ENCODE measurements at places on chromosomes 12 and 14.

GRCh38 chr12:66341126-66341525 lies 38.8 kb downstream of the HELB start:
- DNase-seq = no peak

DNA sequence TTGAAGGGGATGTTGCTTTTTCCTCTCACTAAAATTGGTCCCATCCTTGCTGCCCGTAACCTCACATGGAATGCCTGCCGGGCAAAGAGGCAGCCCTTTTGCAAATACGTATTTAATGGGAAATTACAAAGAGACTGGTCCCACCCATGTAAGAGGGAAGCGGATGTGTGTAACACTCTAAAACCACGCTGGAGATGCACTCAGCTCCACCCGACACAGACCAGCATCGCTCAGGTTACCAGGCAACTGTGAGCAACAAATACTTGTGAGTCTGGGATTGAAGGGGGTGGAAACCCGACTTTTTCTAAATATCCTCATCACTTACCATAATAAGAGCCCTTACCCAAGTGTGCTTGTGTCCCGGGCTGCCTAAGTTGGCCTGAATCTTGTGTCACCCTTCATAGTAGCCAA lies 47.7 kb downstream of the ELK3 start:
- no peak for DNase-seq

DNA sequence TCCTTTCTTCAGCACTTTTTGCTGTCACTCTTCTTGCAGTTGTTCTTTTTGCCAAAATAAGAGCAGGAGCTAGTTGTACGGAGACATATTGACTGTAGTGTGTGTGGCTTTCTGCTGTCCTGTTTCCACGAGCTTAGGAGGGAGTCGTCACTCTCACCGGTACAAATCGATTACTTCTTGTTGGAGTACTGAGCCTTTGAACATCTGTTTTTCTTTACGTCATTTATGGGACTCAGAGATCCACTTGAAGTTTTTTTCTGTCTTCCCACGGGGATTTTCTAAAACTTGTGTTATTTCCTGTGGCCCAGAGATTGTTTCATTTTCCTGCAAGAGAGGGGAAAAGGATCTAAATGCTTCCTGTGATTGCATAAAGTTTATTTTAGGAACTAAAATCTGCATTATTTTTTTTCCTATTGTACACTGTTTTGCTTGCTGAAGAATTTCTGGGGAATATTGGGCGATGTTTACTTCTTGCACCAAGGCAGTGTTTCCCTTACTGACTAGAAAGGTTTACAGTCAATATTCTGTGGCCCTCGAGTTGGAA lies 199.8 kb upstream of the ARHGAP5 start:
- DNase-seq = no peak

GRCh38 chr12:13101821-13102375 lies 1.6 kb downstream of the GSG1 start:
- no peak for DNase-seq

GRCh38 chr12:53560912-53561589 lies 53.8 kb upstream of the NPFF start:
- DNase-seq = no peak

- no peak for DNase-seq
Measured at GRCh38 chr12:77366616-77367015, 301.2 kb upstream of the E2F7 start.

DNA sequence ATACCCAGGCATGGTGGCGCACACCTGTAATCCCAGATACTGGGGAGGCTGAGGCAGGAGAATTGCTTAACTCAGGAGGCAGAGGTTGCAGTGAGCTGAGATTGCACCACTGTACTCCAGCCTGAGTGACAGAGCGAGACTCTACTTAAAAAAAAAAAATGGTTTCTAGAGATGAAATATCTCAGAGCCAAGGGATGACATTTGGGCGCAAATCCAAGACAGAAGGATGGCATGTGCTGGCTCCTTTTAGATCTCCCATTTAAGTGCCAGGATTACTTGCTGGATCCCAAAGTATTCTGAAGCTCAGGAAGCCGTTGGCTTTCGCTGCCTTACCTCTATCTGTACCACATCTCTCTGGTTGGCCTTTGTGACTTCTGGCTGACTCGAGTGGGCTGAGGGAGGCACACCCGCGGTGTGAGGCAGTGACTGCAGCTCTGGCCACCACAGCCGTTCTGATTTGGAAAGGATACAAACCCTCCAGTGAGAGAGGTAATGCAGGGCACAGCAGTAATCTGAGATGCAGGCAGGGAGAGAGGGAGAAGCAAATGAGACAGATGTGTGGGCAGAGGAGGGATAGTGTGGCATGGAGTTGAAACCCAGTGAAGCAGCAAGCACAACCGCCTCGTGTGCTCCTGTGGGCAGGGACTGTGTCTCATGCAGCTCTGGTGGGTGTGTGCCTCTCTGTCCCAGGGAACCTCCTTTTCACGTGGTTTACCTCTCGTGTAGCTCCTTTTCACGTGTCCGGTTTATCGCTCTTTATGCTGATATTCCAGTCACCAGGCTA lies 4.9 kb downstream of the B4GALNT3 start:
- no peak for DNase-seq

- DNase-seq = no peak
Measured at GRCh38 chr12:102509123-102509626, 28.8 kb upstream of the IGF1 start.

- no peak for DNase-seq
Measured at GRCh38 chr14:82419933-82420332, 886.3 kb upstream of the SEL1L start.

DNA sequence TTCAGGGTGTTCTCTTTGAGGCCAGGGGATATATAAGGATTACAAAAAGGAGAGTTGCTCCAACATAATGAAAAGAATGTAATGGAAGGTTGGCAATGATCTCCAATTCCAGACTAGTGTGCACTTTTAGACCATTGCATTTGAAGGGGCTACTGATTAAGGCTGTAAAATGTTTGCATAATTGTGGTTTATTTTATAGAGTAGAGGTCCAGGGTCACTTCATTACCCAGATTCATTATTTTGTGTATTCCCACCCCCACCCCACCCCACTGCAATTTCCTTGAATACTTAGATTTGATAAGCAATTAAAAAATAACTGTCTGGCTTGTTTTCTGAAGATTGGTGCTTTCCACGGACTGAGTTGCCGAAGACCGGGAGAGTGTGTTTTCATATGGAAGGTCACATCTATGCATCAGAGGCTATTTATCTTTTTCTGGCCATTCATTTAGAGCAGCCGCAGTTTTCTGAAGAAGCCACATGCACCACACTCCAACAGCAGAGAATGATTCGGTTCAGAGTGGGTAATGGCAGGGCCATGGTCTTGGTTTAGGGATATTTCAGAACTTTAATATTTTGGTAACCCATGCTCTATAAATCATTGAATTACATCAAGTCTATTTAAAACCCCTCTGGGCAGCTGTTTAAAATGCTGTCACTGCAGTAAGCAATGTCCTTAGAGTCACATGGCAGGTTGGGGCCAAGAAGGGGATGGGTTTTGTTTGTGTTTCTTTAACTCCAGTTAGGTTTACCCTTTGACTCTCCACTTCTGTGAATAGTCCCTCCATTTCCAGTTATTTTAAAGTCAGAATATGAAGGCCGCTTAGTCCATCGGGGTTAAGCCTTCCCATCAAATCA lies 94.6 kb downstream of the TMEM30B start:
- no peak for DNase-seq
